Posterior vena cava (tissue), 2 donors: ENCODE measurements at places on chromosomes 4 and X. TPM values are rescaled to one million over a fixed set of nuclear protein-coding genes. Genes with fewer than 3 reads are reported as not detected.

DNA sequence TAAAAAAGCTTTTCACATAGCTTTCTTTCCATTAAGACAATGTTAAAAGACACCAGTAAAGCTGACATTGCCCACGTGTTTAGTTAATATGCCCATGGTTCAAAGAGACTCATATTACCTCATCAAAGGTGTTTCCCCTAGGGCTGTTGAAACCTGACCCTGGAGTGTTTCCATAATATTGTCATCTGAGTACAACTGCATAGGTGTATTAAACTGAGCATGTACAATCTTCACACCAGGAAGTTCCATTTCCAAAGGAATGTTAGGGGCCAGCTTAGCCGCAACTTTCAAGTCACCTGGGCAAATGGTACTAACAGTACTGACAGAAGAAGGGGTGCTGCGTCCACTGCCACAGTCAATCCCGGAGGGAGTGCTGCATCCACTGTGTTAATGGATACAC lies 27.1 kb downstream of the PDLIM3 start:
- no peak for DNase-seq

GRCh38 chr4:115515366-115515765 lies 401.9 kb upstream of the NDST4 start:
- no peak for DNase-seq

DNA sequence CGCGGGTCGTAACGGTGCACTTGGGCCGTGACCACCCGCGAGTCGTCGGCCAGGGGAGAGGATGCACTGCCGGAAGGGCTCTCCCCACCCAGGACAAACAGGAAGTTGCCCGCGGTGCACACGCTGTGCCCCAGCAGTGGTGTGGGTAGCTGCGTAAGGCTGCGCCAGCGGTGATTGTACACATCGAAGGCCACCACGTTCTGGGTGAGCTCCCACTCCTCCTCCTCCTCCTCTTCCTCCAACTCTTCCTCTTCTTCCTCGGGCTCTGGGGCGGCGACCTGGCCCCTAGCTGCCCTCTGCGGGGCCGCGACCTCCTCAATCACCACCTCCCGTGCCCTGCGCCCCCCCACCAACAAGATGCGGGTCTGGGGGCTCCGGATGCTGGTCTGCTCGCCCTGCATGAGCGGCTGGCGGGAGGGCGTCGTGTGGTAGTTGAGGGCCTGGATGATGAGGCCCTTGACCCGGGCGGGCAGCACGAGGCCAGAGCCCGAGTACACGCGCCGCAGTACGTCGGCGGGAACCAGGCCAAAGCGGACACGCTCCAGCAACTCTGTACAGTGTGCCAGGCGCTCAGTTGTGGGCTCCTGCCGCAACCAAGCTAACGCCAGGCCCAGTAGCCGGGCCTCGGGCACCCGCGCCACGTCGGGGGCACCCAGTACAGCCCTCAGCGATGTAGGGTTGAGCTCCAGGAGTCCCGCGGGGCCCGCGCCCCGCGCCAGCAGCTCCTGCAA lies 1.4 kb downstream of the KLHL34 start:
- no peak for DNase-seq

DNA sequence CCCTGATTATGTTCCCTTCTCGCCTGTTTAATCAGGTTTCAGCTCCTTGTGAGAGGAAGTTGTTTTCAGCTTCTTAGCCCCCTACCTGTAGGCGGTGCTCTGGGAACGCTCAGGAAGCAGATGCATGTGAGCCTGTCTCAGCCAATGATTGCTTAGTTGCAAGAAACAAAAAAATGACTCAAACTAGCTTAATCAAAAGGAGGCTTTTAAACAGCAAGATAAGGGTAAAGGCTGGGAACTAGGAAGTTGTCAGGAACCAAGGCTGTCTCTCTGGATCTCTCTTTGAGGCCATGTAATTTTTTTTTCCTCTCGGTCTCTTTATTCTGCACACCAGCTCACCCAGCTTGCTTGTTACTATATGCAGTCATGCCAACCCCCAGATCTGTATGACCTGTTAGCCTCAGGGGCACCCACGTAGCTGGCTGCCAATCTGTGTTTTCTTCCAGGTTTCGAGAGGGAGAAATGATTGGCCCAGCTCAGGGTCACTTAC lies 109.1 kb downstream of the PTTG2 start:
- DNase-seq: no peak

GRCh38 chr4:20433097-20433705 lies 181.5 kb downstream of the SLIT2 start:
- DNase-seq: no peak

- DNase-seq: no peak
Observed at GRCh38 chrX:136850441-136851175, 29.9 kb downstream of the RBMX start.

DNA sequence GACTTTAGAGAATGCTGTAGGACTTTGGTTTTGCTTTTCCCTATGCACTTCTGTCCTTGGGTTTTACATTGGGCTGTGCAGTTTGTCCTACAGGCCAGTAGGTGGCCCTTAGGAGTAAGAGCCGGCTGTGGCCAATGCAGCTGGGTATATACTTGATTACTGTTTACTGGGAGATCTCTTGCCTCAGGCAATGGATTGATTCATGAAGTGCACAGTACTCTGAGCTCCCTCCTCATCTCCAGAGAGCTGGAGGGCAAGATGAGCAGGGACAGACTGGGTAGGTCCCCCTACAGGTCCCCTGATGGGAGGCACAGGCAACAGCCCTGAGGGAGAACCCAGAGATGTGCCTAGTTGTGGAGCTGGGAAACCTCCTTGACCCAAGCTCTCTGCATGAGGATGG lies 103.8 kb upstream of the QRFPR start:
- DNase-seq: no peak

DNA sequence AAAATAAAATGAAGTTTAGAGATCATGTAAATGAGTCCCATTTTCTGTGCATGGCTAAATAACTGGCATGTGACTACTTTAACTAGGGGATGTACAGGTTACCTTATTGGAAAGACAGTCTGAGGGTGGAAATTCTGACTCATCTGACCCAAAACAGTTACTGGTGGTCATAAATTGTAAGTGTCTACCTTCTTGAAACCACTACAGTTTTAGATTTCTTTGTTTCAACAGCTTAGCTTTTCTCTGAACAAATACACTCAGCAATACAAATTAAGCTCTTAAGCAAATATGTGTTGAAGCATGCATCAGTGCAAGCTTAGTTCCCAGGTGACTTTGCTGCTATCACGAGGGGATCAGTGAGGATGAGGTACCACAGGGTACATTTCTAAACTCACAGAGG lies 60.7 kb upstream of the PGM2 start:
- DNase-seq: no peak

DNA sequence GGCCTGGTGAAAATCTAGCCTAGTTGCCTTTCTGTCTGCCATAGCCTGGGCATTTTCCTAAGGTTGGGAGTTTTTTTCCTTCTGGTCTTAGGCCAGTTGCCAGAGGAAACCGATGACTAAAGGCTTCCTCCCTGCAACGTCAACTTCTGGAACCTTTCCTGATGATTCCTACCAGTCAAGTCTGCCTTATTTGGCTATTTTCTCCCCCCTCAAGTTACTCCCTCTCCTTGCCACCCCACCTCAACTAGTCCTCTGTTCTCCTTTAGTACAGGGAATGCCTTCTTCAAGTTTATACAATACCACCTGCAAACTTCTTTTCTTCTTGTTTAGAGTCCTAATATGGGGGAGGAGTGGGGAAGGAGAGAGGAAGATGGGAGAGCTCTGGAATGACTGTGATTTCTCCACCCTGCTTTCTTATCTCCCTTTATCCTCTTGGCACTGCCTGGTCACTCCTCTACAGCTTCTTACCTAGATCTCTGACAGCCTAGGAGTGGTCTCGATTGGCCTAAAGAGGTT lies 10.6 kb downstream of the MSN start:
- no peak for DNase-seq

DNA sequence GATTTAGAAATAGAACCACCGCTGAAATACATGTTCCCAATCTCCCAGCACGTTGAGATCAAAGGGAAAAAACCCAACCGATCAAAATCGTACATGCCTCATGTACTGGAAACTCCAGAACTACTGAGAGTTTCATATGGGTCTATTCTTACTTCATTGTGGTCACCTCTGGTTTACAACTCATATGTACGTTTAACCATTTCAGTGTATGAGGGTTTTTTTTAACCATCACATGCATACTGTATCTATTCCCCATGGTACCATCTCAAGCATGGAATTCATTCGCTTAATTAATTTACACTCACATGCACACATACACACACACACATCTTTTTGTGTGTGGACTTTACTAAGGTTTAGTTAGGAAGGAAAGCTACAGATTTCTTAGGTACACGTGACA lies 46.0 kb upstream of the CLNK start:
- no peak for DNase-seq

- DNase-seq: no peak
Observed at GRCh38 chr4:137909529-137910309, 332.4 kb downstream of the SLC7A11 start.

DNA sequence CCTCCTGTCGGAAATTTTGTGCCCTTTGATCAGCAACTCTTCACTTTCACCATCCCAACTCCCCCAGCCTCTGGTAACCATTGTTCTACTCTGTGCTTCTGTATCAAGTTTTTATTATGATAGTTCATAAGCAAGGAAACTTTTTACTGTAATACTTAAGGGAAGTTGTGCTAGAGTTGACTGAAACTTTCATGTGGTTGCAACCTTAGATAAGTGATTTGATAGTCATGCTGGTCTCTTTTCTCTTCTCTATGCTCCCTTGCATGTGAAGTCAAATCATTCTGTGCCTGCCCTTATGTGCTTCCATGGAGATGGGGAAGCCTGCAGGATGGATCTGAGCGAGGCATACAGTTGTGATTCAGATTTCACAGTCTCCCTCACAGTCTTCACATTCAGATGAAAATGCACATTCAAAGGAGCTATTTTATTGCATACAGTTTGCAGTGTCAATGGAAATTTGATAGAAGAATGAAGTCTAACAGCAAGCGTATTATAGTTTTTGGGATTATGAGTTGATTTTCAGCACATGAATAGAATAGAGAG lies 1428.3 kb upstream of the TENM3 start:
- DNase-seq: no peak

DNA sequence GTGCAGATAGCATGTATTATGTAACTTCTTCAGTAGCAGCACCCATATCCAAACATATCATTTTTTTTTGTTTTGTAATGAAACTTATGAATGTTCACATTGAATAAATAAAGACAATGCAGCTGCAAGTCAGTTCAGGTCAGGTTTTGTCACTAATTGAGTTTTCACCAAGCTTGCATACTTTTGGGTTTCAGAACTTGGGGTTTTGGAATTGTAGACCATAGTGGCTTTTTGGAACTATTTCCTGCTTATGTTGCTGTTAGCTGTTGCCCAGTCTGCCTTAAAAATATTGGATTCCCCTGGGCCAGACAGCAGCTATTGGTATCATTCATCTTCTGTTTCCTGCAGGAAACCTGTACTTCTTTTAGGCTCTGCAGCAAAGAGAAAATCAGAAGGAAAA lies 113.4 kb upstream of the LIMCH1 start:
- DNase-seq: no peak

DNA sequence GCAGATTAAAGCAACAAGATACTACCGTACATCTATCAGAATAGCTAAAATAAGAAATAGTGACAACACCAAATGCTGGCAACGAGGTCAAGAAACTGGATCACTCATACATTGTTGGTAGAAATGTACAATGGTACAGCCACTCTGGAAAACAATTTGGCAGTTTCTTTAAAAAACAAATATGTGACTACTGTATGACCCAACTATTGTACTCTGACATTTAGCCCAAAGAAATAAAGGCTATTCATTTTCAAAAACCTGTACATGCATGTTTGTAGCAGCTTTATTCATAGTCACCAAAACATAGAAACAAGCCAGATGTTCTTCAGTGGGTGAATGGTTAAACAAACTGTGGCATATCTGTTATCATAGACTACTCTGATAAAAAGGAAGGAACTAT lies 8.2 kb downstream of the CLCN3 start:
- DNase-seq: no peak

GRCh38 chr4:66736606-66737005 lies 808.7 kb downstream of the CENPC start:
- no peak for DNase-seq

DNA sequence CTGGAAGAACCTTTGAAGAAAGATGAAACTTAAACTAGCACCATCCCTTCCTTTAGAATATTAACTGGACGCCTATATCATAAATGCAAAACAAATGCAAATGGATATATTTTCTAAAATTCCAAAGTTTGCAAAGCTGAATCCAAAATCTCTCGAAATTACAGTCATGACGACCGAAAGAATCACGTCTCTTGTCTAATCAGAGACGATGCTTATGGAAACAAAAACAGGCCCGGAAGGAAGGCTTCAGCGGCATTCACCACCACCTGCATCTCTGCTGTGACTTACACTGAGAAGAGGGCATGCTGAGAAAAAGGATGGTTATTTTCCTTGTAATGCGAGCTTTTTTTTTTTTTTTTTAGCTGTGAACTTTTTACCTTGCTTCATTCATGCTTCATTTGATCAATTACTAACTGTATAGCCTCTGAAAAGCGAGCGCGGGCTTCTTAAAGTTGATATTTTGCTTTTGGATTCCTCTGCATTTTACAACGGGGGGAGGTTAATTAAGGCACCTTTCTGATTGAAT lies 209.3 kb downstream of the SOWAHB start:
- DNase-seq: no peak

The MAGEA2 gene
- not detected for total RNA-seq

The SYAP1 gene
- 30.9 TPM for total RNA-seq

The ERCC6L gene
- total RNA-seq: 0.05 TPM

The FHDC1 gene
- 1.2 TPM for total RNA-seq

The NEUROG2 gene
- not detected for total RNA-seq

The CT45A1 gene
- total RNA-seq: not detected

The PABPC1L2B gene
- total RNA-seq: not detected

The ARMCX2 gene
- 41.9 TPM for total RNA-seq

The SHISA3 gene
- total RNA-seq: 1.5 TPM

The TMPRSS11D gene
- total RNA-seq: not detected
